Erythroblast (primary cell): ENCODE measurements at places on chromosomes 16 and 17.

DNA sequence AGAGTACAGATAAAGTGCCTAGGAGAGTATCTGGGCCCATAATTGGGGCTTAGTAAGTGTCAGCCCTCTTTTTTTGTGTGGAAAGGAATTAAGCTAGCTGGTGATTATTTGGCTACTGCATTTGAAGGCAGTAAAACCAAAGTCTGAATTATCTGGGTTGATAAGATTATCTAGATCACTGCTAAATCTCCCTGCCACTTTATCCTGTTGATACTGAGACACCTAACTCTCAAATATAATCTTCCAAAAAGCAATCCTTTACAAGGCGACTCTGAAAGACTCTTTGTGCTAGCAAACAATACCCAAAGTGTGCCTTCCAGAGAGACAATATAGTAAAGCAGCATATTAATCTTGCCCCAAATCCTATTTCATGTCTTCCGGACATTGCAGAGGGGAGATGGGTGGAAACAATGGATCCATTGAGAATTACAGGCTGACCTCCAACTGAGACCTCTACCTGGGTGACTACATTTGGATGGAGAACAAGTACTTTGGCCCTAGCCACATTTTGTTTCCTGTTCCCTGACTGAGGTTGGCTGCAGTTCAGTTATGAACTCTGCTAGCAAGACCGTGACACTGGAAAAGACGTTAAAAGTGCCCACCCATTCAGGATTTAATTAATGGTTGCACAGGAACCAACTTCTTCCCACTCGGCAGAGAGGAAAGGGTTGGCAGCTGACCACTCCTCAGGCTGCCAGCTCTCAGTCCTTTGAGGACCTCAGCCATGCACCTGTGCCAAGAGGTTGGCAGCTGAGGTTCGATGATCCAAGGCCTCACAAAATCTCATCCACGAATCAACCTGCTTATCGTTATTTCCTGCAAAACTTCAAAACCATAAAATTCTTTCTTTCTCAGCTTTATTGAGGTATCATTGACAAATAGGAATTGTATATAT lies 72.6 kb downstream of the SYCE1L start:
- no peak for DNase-seq

DNA sequence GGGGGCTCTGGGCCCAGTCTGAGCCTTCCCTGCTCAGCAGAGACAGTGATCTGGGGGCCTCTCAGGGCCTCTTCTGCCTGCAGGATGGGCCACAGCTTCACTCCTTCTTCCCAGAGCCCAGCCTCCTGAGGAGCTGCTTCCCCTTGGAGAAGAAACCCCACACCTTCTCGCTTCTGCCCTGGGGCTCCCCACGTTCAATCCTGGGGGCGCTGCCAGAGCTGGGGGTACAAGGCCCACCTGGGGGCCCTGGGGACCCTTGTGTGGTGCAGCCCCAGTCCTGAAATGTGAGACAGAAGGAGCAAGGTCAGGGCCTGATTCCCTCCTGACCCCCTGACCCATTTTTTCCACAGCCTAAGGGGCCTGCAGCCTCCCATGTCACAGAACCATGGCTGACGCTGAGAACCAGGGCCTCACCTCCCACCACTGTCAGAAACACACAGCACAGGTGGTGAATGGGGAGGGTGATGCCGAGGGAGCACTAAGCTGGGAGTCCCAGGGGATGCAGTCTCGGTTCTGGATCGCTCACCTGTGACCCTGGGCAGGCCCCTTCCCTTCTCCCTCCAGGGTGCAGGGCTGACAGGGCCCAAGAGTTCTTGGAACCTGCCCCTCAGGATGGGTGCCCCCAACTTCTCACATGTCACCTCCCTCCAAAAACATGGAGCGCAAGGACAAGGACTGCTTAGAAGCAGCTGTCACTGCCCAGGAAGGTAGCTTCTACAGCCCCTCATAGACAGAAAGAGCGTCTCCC lies 21.6 kb upstream of the MPO start:
- DNase-seq = no peak

DNA sequence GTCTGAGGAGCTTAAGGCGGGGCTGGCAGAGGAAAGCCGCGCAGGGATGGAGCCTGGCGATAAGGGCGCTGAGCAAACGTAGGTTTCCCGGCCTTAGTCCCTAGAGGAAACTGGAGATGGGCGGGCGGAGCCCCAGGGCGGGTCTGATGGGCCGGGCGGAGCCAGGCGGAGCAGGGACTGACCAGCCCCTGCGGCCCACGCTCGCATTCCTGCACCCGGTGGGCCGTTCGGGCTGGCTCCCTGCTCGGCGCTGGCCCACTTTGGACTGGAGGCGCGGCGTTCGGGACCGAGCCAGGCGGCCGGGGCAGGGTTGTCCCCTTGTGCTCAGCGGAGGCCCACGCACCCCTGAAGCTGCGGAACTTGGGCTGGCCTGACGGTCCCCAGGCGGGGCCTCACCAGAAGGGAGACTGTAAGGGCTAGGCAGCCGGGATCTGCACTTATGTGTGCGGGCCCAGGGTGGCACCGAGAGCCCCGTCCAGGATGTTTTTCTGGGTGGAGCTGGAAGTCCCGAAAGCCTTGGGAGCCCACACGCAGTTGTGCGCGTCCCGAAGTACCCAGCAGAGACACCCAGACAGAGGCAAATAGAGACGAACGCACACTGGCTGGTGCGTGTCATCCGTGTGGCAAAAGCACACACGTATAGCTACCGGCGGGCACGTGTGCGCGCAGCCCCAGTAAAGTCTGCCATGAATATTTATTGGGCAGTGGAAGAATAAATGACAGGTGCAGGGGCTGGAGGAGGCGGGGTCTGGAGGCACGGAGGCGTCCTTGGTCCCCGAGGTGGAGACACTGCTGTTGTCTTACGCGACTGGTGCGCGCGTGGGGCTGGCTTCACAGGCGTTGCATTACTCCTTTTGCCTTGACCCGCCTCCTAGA lies 1.4 kb downstream of the PYDC1 start:
- no peak for DNase-seq

GRCh38 chr16:87052506-87052905 lies 264.7 kb downstream of the C16orf95 start:
- DNase-seq = no peak
